ENCODE measurements at places on chromosomes 1 and 21. TPM values are rescaled to one million over a fixed set of nuclear protein-coding genes. Genes with fewer than 3 reads are reported as not detected.

COA6 gene
- 21.5 TPM for total RNA-seq

IGSF21 gene
- not detected for total RNA-seq

PODN gene
- 0.60 TPM for total RNA-seq

JTB gene
- total RNA-seq = 97.2 TPM

CACNA1S gene
- not detected for total RNA-seq

DNAJC28 gene
- 0.79 TPM for total RNA-seq

C4BPB gene
- total RNA-seq = not detected

MSH4 gene
- 0.13 TPM for total RNA-seq

NHLH1 gene
- under 0.01 TPM for total RNA-seq

RGS8 gene
- total RNA-seq = not detected

PDC gene
- not detected for total RNA-seq

IGSF9 gene
- total RNA-seq = not detected

POTED gene
- total RNA-seq = not detected

ACKR1 gene
- not detected for total RNA-seq

LDLRAD1 gene
- total RNA-seq = not detected

CD5L gene
- not detected for total RNA-seq

MRPL9 gene
- 141 TPM for total RNA-seq

NFASC gene
- not detected for total RNA-seq

S100A12 gene
- total RNA-seq = not detected

DIRAS3 gene
- 5.4 TPM for total RNA-seq

UBE4B gene
- total RNA-seq = 24.2 TPM

CA6 gene
- not detected for total RNA-seq

SPRR1A gene
- total RNA-seq = not detected

Data from pulmonary artery endothelial cell (primary cell).